Activated T-helper 1 cell treated with anti-CD3 and anti-CD28 coated beads, Interleukin-2, amount 50 U/mL, for 16 hours (primary cell): ENCODE measurements at places on chromosomes 3 and 15.

DNA sequence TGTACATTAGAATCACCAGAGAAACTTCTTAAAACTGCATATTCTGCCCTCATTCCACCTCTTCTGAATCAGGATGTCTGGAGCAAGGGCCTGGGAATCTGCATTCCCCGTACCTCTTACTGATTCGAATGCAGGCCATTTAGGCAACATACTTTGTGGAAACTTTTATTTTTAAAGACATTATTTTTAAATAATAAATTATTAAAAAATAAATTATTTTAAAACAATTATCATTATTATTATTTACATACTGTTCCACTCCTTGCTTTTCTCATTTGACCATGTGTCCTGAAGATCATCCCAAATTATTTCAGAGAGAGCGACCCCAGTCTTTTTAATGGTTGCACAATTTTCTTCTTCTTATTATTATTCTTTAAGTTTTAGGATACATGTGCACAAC, 336.6 kb upstream of the TBC1D5 start:
- DNase-seq, result no peak

DNA sequence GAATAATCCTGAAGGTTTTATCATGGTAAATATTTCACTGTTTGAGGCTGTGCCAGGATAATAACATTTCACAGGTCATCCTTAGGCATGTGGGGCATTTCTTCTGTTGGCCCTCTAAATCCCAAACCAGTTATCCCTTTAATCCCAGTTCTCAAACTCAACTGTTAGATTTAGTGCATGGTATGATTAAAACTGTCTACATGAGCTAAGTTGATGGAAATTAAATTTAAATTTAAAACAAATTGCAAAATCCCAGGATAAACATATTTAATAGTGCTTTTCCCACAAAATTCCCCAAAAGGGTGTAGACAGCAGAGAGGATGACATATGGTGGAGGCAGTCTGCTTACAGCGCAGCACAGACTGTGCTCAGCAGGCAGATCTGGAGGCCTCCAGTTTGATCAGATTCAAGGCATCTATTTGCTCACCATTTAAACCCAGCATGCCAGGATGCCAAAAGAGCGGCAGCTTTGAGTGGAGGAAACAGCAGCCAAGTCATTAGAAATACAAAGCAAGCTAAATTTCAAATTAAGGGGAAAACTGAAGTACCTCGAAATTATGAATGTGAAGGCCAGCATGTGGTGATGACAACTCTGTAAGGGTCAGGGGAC, 325.8 kb downstream of the KCNH8 start:
- no peak for DNase-seq

DNA sequence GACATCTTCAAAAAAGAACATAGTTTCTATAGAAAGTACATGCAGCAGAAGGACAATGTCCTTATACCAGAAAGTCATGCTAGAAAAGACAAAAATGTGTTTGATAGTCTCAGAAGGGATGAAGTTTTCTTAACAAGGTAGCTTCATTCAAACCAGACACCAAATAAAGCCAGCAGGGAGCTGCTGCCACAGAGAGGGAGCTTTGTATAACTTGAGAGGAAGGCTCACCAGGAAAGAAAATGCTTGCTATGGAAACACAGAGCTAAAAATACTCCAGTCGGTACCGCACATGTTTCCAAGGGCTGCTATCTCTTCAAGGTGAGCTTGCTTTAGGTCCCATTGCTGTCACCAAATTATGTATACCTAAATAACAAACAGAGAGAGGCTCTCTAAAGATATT, 1074.8 kb upstream of the ALCAM start:
- DNase-seq, result no peak

DNA sequence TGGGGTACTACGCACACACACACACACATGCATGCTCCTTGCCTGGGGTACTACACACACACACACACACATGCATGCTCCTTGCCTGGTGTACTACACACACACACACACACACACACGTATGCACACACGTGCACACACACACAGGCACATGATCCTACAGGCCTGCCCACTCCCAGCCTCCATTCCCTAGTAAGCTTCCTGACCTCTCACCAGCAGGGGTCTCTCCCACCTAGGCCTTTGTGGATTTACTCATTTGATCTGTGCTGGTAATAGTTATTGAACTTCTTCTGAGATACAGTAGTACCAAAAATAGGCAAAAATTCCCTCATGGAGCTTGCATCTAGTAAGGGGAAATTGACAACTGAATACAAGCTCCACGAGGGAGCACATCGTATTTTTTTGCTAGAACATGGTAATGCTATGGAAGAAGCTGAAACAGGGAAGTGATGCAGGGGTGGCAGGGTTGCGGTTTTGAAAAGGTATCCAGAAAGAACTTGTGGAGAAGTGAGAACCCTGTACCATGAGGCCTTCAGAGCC, 19.1 kb downstream of the TTC21A start:
- no peak for DNase-seq
